Memory B cell (primary cell): ENCODE measurements at places on chromosomes 4 and X.

DNA sequence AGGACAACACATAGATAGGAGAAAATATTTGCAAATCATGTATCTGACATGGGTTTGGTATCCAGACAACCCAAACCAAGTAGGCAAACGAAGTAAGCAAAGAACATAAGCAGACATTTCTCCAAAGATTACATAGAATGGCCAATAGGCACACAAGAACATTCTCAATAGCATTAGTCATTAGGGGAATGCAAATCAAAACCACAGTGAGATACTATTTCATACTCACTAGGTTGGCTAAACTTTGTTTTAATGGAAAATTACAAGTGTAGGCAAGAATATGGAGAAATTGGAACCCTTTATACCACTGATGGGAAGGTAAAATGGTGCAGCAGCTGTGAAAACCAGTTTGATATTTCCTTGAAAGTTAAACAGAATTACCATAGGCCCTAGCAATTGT is 74.7 kb downstream of the CHRNA9 start:
- no peak for DNase-seq

DNA sequence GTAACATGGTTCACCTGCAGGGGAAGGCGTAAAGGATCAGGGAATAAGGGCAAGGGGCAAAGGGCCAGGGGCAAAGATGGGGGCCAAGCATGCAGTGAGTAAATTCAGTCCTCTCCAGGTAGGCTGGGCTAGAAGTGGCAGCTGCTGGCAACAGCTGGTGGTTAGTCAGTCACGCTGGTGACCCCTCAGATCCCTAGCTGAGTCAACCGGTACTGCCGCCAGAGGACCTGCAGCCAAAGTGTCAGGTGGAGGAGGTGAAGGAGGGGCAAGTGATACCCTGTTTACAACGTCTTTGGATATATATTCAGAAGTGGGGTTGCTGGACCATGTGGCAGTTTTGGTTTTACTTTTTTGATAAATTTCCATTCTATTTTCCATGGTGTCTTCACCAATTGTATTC is 24.6 kb upstream of the NAP1L2 start:
- no peak for DNase-seq

GRCh38 chr4:61462451-61463326 is 262.6 kb downstream of the ADGRL3 start:
- no peak for DNase-seq

DNA sequence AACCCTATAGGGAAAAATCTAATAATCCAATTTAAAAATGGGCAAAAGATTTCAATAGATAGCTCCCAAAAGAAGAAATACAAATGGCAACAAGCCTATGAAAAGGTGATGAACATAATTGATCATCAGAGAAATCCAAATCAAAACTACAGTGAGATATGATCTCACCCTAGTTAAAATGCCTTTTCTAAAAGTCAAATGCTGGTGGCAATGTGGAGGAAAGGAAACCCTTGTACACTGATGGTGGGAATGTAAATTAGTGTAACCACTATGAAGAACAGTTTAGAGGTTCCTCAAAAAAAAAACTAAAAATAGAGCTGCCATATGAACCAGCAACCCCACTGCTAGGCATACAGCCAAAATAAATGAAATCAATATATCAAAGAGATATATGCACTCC is 44.5 kb downstream of the STPG2 start:
- no peak for DNase-seq

GRCh38 chr4:159075531-159075932 is 27.3 kb upstream of the RAPGEF2 start:
- DNase-seq = no peak

DNA sequence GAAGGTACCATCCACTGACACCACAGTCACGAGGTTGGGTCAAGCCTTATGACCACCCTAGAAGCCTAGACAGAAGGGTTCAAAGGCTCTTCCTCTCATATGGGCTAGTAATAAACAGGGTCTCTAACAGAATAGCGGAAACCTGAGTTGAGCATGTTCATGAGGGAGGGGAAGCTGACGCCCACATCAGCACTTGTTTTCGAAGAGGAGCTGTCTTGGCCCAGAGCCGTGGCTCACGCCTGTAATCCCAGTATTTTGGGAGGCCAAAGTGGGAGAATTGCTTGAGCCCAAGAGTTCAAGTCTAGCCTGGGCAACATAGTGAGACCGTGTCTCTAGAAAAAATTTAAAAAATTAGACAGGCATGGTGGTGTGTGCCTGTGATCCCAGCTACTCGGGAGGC is 21.5 kb upstream of the TMSB4X start:
- no peak for DNase-seq

DNA sequence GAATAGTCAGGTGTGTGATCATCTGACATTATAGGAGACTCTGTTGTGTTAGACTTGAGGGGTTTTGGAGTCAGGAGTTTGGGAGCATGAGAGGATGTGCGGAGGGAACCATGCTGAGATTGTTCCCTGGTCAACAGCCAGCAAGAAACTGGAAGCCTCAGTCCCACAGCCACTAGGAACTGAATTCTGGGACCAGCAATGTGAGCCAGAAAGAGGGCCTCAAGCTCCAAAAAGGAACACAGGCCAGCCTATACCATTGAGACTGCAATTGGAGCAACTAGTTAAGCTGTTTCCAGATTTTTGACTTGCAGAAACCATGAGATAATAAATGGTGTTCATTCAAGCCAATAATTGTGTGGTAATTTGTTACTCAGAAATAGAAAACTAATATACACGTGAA is 8.7 kb upstream of the ADH1B start:
- DNase-seq = no peak

DNA sequence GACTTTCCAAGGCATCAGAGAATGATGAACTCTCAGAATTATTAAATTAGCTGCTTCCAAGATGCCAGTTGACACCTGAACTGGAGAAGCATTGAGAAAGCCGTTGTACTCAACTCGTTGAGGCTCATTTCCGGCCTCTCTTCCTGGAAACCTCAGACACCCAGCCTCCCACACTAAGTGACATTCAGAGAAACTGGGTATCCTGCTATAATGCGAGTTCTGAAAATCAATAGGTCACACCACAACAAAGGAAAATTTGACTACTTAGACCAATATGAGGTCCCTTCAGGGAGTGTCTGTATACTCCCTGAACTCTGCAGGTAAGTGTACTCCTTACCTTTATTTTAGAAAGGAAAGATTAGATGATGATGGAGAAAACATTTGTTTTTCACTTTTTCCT is 51.2 kb downstream of the ENPEP start:
- DNase-seq = no peak

- no peak for DNase-seq
Measured at GRCh38 chr4:188778905-188779304, 639.7 kb downstream of the TRIML1 start.

GRCh38 chr4:79341893-79342653 is 16.2 kb upstream of the NAA11 start:
- no peak for DNase-seq

- DNase-seq = no peak
Measured at GRCh38 chrX:49053223-49054072, 5.4 kb upstream of the CCDC120 start.
